Iris pigment epithelial cell (primary cell): ENCODE measurements at places on chromosomes 6 and 20.

GRCh38 chr6:105320271-105320670 is 82.6 kb downstream of the PREP start:
- DNase-seq = no peak

DNA sequence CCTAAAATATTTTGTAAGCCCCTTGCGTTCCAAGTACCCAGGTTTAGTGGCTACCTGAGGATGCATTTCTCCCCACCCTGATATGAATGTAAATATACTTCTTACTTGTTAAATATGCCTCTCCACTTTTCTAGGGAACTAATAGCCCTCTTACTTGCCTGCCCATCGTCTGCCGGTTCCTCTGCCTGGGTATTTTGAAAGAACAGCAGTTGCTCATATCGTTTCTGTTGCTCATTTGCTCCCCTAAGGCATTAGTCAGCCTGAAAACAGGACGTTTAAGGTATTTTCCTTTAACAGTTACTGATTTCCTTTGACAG is 141.3 kb upstream of the CARMIL1 start:
- DNase-seq = no peak

DNA sequence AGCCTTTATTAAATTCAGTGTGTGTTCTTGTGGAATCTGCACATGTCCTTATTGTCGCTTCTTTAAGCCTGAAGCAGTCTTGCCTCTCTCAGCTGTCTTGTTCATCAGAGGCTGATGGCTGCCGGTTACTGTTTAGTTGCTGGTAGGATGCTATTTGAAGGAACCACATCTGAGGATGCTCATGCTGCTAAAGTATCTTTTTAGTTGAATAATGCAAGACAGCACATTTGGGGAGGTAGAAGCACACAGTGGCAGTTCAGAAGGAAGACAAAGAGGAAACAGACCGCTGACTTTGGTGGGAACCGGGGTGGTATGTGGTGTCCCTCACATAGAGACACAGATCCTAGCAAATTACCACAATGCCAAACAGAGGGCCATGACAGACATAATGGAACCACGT is 144.2 kb upstream of the HDDC2 start:
- no peak for DNase-seq

DNA sequence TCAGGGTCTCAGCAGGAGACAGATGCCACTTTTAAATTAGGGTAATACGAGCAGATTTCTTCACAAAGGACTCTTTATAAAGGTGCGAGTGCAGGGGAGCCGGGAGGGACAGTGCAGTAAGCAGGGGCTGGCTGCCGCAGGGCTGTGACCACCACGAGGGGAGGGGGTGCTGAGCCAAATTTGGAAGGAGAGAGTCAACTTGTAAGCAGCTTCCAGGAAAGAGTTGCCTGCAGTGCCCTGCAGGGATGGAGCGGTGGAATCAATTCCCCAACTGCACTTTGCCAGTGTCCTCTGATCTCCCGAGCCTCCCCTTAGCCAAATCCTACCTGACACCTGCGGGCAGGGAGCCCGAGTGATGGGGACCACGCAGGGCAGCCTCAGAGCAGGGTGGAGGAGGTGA is 13.9 kb upstream of the CCDC167 start:
- DNase-seq = no peak

GRCh38 chr6:108838101-108838717 is 10.0 kb upstream of the ARMC2 start:
- DNase-seq = peak; percentile 9

DNA sequence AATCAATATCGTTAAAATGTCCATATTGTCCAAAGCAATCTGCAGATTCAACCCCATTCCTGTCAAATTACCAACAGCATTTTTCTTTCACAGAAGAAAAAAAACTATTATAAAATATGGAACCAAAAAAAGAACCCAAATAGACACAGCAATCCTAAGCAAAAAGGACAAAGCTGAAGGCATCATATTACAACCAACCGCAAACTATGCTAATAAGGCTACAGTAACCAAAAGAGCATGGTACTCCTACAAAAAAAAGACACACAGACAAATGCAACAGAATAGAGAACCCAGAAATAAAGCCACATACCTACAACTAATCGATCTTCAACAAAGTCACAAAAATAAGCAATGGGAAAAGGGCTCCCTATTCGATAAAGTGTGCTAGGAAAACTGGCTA is 49.2 kb downstream of the RNGTT start:
- DNase-seq = peak; percentile 34

GRCh38 chr20:33791959-33792597 is 19.1 kb upstream of the CHMP4B start:
- peak; percentile 60 for DNase-seq

DNA sequence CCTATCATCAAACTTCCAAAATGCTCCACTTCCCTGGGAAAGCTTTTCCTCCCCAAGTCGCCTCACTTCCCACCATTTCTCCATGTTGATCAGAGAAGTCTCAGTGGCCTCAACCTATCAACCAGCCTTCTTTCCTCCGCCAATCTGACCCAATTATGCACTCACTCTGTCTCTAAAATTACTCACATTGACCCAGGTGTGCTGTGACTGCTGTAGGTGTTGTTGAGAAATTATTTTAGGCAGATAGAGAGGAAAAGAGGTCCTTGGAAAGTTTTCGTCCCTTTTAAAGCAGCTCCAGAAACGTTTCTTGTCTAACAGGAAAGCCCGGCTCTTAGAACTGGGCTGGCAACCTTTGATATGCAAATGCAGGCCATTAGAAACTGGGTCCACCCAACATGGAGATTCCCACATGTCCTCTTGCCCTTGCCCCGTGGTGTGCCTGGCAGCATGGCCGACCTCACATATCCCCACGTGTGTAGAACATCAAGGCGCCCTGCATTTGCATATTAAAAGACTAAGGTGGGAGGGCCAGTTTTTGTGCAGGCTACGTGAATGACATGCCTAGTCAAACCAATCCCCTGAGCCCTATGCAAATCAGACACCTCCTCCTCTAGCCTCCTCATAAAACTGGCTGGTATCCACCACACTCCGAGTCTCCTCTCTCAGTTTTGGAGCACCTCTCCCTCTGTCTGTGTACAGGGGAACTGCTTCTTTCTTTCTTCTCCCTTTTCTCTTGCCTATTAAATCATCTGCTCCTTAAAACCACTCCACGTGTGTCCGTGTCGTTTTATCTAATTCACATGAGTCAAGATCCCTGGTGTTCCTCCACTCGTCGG is 12.9 kb downstream of the IPCEF1 start:
- DNase-seq = peak; percentile 40

DNA sequence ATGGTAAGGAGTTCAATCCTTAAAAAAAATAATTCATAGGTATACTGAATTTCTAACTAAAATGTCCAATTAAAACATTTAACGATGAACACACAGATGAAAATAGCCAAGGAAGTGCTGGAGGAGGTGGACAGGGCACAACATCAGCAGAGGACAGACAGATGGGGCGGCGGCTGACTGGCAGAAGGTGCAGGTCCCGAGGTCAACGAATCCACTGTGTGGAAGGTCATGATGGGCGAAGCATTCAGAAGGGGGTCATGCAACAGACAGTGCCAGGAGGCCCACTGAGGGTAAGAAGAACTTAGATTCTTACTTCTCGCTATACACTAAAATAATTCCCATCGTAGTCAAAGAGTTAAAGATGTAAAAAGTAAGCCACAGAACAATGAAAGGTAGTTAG is 34.2 kb upstream of the FRMD1 start:
- DNase-seq = no peak

DNA sequence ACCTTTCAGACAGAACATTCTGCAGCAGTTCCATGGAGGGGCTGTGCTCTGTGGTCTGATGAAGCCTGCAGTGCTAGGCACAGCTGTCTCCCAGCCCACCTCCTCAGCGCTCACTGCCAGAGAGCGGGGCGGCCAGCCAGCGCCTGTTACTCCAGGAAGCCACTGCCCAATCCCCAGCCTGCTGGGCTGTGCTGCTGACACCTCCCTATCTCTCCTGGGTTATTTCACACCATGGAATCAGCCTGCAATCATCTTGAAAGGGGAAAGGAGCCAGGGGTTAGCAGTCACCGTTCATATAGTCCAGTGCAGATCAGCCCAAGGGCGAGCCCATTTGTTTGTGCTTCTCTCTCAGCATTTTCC is 46.3 kb upstream of the NHSL1 start:
- peak; percentile 73 for DNase-seq

DNA sequence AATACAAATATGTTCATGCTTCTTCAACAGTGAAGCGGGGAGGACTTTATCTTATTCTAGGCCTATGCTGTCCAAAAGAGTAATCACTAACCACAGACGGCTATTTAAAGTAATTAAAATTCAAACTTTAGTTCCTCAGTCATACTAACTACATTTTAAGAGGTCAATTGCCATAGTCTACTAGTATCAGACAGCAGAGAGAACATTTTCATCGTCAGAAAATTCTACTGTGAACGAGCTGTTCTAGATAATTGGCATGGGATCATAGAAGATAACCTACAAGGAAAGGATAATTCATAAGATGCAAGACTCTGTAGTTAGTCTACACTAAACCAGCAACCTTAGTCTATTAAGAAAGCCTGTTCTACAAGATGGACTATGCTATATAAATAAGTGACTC is 44.4 kb downstream of the PRKN start:
- DNase-seq = no peak

GRCh38 chr6:11398451-11399326 is 138.9 kb upstream of the TMEM170B start:
- peak; percentile 60 for DNase-seq

DNA sequence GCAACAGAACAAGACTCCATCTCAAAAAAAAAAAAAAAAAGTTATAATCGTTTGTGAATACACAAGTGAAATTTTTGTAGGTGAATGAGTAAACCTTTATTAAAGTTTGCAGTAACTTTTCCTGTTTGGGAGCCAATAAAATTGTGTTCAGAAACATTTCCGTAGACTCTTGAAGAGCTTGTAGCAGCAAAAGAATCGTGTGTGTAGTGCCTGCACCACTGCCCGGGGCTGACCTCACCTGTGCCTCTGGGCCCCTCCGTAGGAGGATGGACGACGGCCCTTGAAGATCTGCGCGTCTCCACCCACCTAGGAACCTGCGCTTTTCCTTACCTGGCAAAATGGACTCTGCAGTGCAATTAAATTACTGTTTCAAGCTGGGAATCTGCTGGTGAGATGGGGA is 366.0 kb downstream of the THBS2 start:
- DNase-seq = no peak

GRCh38 chr20:63252284-63252711 is 2.0 kb downstream of the NKAIN4 start:
- no peak for DNase-seq

DNA sequence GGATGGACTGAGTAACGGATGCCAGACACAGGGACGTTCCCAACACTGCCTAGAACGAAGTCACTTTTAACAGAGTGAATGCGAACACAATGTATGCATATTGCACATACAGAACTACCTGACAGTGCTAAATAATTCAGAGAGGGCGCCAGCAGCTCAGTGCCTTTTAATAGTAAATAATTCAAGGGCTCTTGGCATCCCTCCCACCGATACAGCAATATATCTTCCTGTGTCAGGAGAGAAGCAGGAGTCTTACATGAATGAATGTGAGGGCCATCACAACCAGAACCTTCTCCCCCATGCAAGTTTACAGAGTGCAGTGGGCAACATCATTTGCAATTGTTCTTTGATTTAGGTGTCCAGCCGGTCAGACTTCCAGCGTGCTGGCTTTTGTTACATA is 88.4 kb upstream of the KCNG1 start:
- DNase-seq = no peak

- DNase-seq = no peak
These were observed 142.4 kb downstream of the FNDC1 start for GRCh38 chr6:159311618-159312017.

DNA sequence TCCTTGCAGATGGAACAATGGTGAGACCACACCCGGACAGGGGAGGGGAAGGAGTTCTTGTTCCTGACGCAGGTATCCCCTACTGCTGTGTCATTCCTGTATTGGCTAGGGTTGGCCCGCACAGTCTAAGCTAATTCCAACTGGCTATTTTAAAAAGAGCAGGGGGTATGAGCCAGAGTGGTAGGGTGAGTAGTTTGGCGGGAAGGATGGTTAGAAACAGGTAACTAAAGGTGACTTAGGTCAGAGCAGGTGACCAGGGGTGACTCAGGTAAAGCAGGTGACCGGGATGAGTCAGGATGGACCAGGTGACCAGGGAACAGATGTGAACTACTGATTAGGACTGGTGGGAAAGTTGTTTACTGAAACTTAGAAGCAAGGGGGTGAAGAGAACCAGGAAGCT is 58.0 kb downstream of the ZNF292 start:
- DNase-seq = no peak

DNA sequence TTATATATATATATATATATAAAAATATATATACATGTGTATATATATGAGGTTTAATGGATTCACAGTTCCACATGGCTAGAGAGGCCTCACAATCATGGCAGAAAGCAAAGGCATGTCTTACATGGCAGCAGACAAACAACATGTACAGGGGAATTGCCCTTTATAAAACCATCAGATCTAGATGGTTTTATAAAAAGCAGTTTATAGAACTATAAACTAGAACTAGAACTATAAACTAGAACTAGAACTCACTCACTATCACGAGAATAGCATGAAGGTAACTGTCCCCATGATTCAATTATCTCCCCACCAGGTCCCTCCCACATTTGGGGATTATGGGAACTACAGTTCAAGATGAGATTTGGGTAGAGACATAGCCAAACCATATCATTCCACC is 56.8 kb downstream of the PDSS2 start:
- DNase-seq = no peak

GRCh38 chr20:33832103-33832804 is 21.1 kb downstream of the CHMP4B start:
- DNase-seq = no peak

DNA sequence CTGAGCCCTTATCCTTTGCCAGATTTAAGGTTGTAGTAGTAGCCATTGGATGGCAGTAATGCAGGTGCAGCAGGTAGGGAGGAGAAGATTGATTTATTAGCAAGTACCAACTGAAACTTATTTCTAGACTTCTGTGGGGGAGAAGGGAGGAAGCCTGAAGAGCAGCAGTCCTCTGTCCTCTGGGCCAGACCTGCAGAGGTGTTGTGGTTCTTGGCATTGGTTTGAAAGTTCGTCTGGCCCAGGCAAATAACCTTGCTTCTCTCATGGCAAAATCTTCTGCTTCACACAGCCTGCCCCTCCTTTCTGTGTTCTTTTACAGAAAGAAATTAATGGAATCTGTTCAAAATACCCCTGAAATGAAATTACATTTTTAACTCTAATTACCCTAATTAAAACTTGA is 24.5 kb downstream of the RALY start:
- no peak for DNase-seq

- DNase-seq = no peak
These were observed 3.8 kb downstream of the DIDO1 start for GRCh38 chr20:62922451-62922921.
